ENCODE measurements at places on chromosomes 4 and X.

DNA sequence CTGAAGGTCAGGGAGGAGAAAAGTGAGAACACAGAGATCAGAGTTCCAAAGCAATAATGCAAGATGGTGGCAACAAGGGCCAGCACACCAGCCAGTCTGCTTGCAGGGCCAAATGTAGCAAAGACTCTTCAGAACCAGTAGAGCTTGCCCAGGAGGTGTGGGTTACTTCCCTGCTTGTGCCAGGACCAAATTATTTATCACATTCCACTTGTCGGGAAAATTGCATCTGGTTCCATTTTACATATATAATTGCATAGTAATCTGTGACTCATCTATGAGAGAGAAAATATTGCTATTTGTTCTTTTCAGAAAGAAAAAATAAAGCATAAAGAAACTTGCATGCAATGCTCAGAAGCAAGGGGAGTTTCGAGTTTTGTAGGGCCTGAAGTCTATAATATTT is 41.4 kb downstream of the MAML3 start:
- DNase-seq, result no peak

- no peak for DNase-seq
Measured at GRCh38 chr4:142291299-142292050, 554.6 kb downstream of the INPP4B start.

GRCh38 chr4:170978990-170979389 is 834.2 kb upstream of the GALNTL6 start:
- no peak for DNase-seq

DNA sequence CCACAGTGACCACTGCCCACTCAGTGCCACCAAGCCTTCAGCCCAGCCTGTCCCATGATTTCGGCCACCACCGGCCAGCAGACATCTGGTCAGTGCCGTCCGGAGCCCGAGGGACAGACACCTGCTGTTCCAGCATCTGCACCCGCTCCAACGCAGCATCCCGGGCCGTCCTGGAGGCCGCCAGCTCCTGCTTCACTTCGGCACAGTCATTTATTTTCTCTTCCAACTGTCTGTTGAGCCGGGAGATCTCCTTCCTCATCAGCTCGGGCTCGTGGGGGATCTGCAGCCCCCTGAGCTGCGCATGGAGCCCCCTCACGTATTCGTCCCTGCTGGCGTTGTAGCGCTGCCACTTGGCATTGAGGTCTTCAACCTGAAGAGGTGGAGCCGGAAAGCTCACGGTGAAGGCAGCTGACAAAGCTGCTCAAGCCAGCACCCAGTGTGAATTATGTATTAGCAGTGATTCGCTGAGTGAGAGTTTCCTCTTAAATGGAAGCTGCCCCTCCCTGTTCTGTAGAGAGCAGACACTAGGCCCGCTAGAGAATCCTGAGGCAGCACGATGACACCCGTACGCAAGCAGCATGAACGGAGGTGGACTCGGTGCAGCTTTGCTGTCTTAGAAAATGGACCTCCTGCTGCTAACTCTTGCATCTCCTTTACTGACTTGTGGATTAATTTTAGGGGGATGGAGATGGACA is 11.4 kb downstream of the TNIP2 start:
- no peak for DNase-seq

GRCh38 chr4:44446801-44447562 is 1.6 kb downstream of the KCTD8 start:
- no peak for DNase-seq

DNA sequence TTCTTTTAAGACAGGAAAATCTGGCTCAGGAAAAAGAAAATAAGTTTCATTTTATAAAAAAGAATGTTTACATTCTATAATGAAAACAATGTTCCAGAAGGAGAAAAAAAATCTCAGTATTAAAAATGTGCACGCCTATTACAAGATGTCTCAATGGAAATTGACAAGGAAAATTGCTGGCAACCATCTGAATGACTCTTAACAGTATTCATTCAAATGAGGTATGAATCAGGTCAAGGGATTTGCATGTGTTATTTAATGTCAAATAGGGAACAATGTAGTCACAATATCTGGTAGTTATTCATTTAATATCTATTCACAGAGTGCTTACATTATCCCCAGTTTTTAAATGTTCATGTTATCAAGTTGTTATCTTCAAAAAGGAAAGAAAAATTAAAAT is 208.4 kb upstream of the TRAM1L1 start:
- no peak for DNase-seq

GRCh38 chrX:98350940-98351339 is 1467.2 kb downstream of the RPA4 start:
- no peak for DNase-seq

DNA sequence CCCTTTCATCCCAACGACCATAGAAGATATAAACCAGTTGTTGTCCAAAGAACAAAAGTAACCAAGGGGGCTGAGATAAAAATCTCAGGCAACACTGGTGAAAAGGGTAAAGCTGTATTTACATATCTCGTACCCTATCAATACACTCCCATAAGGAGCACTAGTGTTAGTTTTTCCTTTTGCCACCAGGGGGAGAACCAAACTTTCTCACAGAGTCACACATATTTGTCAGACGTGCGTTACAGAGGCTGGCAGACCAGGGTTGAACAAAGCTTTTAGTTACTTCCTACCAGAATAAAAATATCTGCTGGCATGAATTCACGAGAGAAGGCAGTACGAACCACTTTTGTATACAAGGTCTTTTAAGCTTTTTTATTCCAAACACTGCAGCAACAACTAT is 88.3 kb downstream of the AMELX start:
- peak; percentile 56 for DNase-seq

DNA sequence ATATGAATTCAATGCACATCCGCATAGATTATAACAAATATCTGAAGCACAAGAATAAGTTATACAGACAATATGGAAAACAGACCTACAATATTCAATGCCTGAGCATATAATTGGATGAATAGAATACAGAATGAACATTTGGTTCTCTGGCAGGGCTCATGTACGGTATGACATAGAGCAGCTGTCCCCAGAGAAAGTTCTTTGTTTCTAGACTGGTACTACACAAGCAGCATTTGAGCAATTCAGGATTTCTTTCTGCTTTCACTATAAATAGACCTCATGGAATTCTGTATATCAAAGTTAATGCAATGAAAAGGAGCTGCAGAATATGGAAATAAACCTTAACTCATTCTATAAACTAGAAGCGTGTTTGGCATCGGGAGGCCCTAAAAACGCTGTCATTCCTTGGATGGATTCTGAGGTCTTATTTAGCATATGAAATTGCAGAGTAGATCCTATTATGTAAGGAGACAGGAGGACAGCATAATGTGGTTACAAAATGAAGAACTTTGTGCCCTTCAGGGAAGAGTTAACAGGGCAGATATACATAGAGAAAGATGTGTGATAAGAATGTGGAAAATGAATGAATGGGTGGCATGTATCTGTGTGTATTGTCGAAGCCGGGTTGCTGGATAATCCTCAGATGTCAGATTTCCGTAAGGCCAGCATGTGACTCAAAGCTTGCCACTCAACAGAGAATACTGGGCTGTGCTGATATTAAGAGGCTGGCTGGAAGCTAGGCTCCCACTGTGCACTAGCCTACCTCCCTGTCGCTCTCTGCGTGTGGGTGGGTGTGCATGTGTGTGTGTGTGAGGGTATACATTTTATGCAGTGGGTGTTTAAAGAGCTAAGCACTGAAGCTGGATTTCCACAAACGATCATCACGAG is 103.3 kb upstream of the SLC4A4 start:
- DNase-seq, result no peak

DNA sequence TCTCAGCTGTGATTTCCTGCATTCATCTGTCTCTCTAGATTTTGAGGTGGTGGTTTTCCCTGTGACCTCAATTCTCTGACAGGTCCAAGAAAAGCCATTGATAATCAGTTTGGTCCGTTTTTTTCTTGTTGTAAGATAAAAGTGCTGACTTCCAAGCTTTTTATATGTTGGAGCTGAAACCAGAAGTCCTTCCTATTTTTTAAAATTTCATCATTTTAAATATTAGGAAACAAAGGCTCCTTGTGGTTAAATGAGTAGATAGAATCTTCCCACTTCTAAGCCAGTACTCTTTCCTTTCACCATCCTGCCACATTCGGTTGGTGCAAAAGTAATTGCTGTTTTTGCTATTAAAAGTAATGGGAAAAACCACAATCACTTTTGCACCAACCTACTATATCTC is 18.3 kb downstream of the RNF175 start:
- no peak for DNase-seq

DNA sequence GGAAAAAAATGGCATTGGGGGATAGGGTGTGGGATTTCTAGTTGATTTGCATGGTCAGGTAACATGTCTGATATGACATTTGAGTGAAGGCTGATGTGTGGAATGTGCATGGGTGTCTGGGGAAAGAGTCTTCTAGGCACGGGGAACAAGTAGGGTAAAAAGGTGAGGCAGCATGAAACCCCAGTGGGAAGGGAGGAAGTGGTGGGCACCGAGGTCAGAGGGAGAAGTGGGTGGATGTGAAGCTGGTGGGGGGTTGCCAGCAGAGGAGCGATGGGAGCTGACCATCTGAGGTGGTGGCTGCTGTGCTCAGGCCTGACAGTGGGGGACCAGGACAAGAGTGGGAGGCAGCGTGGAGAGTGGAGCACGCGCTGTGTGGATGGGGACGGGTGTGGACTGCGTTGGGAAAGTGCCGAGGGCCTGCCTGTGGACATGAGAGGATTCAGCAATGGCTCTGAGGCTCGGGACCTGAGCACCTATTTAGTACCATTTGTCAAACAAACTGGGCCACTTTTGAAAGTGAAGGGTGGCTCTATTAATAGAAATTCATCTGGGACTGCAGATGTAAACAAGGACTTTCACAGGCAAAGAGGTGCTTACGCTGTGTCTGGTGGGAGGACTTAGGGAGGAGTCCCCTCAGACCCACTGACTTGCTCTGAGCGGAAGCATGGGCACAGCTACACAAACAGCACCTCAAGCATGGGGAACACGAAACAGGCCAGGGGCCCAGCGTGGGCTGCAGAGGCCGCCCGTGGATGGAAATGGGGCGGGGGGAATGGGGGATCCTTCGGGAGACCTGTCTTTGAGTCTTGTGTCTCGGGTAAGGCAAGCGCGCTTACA is 16.7 kb upstream of the S100P start:
- DNase-seq, result no peak

DNA sequence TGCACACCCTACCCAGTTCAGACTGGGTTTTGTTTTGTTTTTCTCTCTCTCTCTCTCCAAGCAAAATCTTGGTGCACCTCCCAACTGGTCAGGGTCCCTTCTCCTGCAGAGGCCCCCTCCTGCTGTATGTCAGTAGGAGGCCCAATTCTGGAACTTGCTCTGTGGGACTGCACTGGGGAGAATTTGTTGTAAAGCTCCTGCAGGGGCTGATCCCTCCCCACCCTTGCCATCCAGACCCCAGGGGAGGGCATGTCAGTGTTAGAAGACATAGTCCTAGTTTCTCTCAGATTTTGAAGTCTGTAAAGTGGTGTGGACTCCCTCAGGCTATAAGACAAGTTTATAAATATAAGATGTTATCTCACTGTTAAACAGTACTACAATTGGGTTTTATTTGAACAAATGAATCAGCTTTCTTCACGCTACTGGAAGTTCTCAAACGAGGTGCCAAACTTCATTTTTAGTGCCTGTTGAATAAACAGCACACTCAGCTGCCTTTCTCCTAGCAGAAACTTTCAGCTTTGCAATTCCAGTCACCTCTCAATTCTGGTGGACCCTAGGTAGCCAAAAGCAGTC is 88.6 kb upstream of the FRMPD3 start:
- DNase-seq, result no peak
